ENCODE measurements at places on chromosomes 13 and 19. TPM values are rescaled to one million over a fixed set of nuclear protein-coding genes. Genes with fewer than 3 reads are reported as not detected.

The FUT3 gene
- total RNA-seq, result not detected

The MATK gene
- total RNA-seq, result 0.29 TPM

The ZSCAN22 gene
- 2.9 TPM for total RNA-seq

The ZNF98 gene
- total RNA-seq, result not detected

The P2RY11 gene
- 2.3 TPM for total RNA-seq

The MAMSTR gene
- total RNA-seq, result 0.43 TPM

The C1QTNF9 gene
- not detected for total RNA-seq

The SOX21 gene
- total RNA-seq, result not detected

The NCAN gene
- total RNA-seq, result not detected

The SIGLECL1 gene
- total RNA-seq, result not detected

The ANKRD24 gene
- 0.13 TPM for total RNA-seq

The SYCN gene
- not detected for total RNA-seq

The PSG1 gene
- total RNA-seq, result not detected

The HSD17B14 gene
- total RNA-seq, result 2.7 TPM

The KCNJ14 gene
- 0.66 TPM for total RNA-seq

The TMEM190 gene
- total RNA-seq, result not detected

The URAD gene
- total RNA-seq, result not detected

The TJP3 gene
- not detected for total RNA-seq

The PROZ gene
- total RNA-seq, result not detected

The LMTK3 gene
- 0.22 TPM for total RNA-seq

The ICAM4 gene
- total RNA-seq, result 0.40 TPM

The ZNF816 gene
- total RNA-seq, result 9.6 TPM

The IL12RB1 gene
- not detected for total RNA-seq

The ZNF575 gene
- total RNA-seq, result 0.27 TPM

The RAB20 gene
- total RNA-seq, result 1.0 TPM

All from thoracic aorta endothelial cell (primary cell).